ENCODE measurements at places on chromosomes 5 and 9.

DNA sequence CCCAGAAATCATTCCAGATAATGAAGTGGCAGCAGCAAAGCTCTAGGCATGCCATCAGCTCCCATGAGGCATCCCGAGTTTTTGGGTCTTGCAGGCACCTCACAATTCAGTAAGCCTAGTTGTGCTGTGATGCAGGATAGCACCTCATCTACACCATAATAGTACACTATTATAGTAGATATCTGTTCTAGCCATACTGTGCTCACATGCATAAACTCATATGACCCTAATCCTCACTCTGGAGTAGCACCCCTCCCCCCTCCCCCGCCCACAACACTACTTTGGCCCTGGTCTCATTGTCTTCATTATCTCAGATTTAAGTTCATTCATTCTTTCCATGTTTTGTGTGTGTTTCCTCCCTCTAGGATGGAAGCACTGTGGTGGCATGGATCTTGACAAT, 102.5 kb upstream of the PITX1 start:
- DNase-seq = no peak

DNA sequence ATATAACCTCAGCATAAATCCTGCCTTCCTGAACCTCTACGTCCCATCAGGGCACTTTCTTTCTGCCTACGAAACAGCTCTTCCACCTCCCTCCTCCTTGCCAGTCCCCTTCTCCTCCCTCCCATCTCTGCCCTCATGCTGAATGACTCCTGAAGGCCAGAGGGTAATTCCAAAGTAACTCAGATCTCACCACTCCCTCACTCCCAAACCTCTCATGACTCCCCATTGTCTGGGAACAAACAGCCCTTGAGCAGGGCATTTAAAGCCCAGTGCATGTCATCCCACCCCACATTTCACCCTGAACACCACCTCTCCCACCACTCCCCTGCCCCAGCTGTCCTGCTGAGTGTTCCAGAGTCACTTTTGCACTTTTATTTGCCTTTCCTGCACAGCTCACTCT, 8.9 kb upstream of the FBP1 start:
- no peak for DNase-seq

DNA sequence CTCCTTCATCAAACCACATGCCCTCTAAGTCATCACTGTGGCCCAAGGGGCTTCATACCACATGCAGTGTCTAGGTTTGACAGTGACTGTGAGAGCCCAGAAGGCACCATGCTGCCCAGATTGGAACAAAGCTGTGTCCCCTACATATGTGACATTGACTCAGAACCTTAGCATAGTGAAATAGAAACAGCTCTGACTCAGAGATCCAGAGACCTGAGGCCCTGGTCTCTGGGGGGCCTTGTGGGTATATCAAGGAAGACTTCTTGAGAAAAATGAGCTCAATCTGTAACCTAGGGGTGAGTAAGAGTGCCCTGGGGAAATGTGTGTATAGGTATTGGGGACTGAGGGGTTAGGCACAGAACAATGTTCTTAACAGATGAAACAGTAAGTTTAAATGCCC, 7.1 kb upstream of the ENTREP1 start:
- DNase-seq = no peak

DNA sequence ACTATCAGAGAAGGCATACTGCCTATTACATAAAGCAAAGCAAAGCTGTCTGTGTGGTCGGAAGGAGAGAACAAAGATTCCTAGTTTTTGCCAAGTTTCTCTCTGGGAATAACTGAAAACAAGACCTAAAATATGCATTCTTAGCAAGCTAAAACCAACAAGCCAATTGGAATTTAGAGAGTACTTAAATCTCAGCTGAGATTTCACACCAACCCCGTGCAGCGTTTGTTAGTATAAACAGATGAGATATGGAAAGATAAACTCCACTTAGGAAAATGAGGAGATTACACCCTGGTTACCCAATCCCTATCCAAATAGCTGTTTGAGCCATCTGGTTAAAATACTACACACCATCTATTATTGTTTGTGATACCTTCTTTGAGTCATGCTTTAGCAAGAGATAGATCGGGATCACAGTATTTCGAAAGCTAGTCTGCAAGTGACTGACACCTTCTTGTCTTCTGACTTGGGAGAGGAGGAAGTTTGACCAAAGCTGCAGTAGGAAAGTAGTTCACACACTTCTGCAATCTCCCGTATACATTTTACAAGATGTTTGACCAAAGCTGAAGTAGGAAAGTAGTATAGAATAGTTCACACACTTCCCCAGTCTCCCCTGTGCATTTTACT, 18.2 kb downstream of the FAF2 start:
- DNase-seq = no peak

- DNase-seq = no peak
Measured at GRCh38 chr9:116420993-116421538, 266.0 kb upstream of the TRIM32 start.

GRCh38 chr5:79963261-79964061, 27.6 kb downstream of the MTX3 start:
- no peak for DNase-seq

GRCh38 chr5:111224561-111225345, 569 bp downstream of the CAMK4 start:
- peak; percentile 84 for DNase-seq

DNA sequence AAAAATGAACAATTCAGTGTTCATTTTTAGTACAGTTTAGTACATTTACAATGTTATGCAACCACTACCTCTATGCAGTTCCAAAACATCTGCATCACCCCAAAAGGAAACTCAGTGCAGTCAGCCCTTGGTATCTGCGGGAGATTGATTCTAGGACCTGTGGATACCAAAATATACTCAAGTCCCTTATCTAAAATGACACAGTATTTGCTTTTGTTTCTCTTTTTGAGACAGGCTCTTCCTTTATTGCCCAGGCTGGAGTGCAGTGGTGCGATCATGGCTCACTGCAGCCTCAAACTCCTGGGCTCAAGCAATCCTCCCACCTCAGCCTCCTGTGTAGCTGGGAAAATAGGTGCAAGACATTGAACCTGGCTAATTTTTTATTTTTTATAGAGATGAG, 114.0 kb downstream of the PIP5K1B start:
- no peak for DNase-seq

GRCh38 chr5:33023649-33024048, 312.5 kb downstream of the NPR3 start:
- no peak for DNase-seq

DNA sequence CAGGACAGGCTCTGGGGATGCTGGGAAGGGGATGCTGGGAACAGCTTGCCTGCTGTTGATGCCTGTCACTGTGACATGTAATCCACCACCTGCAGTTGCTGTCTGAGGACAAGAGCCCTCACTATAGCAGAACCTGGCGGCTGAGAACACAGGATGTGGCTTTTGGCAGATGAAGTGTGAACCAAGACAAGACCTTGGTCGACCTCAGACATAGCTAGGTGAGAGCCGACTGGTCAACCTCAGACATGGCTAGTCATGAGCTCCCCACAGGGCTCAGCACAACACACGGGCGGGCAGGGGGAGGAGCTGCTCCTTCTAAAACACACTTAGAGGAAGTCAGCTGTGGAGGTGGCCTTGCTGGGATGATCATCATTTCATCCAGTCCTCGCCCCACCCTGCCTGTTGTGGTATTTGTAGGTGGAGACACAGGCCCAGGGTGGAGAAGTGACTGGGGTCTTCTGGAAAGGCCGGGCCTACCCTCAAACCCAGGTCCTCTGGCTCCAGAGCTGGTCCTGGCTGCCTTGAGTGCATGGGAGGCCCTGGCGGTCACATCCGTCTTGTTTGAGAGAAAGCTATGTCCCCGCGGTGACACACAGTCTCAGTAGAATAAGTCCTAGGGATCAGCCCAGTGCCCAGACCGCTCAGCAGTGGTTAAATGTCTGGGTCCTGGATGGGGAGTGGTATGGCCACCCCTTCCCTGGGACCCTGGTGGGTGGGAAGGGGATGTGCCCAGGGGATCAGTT, 6.1 kb downstream of the SUSD3 start:
- peak; percentile 90 for DNase-seq

DNA sequence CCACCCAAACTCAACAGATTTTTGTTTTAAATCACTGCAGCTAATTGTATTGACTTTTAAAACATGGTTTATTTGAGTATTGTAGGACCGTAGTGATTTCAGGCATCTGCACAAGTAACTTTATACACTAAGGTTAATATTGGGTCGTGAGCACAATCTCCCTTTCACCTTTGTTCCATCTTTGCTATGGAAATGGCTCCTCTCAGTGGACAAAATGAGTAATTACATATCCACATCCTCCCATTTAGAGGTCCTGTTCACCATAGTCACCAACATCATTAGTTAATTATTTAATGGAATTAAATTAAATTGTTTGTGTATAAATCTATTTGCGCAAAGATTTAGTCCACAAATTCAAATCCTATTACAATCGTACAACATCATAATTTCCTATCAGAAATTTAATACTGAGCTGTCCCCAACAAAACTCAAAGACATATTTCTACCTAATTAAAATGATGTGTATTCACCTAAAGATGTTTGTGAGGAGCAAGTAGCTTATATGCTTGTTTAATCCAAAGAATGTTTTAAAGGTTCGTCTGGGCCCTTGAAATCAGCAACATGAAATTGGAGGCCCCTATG, 173.0 kb upstream of the DAPK1 start:
- DNase-seq = no peak

DNA sequence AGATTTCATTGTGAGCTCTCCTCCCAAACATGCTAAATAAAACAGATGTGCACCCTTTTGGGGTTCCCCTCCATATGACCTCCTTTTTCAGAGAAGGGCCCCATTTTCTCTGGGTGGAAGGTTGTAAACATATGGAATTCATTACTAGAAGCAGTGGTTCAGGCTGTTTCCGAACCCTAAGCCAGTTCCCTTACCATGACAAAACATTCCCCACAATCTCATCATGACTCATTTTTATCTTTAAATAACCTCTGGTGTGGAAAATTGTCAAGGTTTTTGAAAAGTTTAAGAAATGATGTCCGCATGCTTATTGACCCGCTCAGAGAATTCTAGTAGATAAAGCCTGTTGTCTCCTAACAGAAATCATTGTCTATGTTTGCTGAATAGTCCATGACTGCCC, 127.3 kb upstream of the PIK3R1 start:
- DNase-seq = no peak

- no peak for DNase-seq
Measured at GRCh38 chr9:134871697-134872340, 8.8 kb upstream of the FCN2 start.

DNA sequence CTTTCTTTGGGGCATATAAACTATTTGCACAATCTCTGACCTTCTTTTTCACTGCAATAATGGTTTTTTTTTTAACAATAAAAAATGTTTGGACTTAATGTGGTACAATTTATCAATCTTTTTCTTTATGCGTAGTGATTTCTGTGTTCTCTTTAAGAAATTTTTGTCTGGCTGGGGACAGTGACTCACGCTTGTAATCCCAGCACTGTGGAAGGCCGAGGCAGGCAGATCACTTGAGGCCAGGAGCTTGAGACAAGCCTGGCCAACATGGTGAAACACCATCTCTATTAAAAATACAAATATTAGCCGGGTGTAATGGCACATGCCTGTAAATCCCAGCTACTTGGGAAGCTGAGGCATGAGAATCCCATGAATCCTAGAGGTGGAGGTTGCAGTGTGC, 72.3 kb downstream of the STK32A start:
- DNase-seq = no peak

- no peak for DNase-seq
Measured at GRCh38 chr9:110047232-110047954, 160.6 kb downstream of the C9orf152 start.

GRCh38 chr5:64158827-64159226, 6.8 kb upstream of the RNF180 start:
- no peak for DNase-seq

DNA sequence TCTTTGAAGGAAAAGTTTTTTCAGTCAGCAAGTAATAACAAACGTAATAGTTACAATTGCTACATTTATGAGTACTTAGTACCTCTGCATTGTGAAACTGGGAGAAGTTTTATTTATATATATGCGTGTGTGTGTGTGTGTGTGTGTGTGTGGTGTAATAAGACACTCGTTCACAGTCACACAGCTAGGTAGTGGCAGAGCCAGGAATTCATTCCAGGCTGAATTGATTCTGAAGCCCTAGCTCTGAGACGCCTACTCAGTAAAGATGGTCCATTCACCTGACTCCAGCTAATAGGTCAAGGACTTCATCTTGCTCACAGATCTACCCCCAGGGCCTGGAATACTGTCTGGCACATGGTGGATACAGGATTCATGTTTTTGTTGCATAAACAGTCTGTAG, 13.6 kb upstream of the CAST start:
- DNase-seq = no peak

DNA sequence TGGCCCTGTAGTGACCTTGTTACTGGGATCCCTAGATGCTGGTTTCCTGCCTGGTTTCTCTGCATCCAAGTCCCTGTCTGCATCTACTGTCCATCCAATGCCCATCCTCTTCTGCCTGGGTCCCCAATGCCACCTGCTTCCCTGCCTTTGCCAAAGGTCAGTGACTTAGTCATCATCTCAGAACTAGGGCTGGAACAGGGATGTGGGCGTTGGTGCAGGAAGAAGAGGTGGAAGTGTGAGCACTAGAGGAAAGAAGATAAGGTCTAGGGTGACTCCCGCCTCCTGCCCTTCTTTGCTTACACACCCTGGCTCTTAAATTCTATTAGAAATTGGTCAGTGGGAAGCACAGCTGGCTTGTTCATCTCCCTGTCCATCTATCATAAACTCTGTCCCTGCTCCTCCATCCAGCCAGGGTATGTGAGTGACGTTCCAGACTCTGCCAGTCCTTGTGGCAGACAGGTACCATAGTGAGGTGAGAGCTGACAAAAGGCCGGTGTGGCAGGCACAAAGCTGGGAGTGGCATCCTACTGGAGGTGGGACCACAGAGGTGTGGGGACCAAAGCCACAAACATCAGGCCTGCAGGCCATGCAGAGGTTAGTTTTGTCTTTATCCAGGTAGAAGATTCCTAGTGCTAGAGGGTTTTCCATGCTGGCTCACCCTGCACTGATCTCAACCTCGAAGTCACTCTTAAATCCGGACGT, 9.2 kb downstream of the PTPN3 start:
- DNase-seq = no peak

DNA sequence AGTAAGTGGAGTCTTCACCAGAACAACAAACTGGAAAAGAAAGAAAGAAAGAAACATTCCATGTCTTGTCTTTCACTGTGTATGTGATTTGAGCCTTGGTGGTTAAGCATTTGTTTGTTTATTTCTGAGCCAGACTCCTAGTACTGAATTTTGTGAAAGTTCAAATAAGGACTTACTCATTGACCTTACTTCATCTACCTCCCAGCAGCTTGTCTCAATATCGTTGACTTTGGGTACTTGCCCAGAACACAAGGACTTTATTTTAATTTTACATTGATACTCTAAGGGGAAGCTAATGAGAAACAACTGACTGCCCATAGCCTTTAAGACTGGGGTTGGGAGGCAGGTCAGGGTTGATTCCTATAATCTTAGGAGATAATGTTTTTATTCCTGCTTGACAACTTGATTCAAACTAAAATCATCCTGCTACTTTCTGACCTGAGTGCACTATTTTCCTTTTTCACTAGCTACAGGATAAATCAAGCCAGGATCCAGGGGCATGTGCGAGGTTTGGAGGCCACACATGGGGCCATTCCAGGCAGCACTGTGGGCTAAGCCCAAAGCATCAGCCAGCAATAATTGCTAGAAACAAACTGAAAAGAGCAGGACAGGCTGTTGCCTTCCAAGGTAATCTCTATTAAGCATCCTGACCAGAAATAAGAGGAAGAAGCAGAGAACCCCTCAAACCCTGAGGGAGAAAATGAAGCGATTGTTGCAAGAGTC, 138.9 kb upstream of the RUSC2 start:
- no peak for DNase-seq
